Stimulated activated CD4-positive, alpha-beta T cell treated with anti-CD3 and anti-CD28 coated beads, Interleukin-4, amount 100 ng/mL, for 4 hours (primary cell): ENCODE measurements at places on chromosomes 16 and 17.

DNA sequence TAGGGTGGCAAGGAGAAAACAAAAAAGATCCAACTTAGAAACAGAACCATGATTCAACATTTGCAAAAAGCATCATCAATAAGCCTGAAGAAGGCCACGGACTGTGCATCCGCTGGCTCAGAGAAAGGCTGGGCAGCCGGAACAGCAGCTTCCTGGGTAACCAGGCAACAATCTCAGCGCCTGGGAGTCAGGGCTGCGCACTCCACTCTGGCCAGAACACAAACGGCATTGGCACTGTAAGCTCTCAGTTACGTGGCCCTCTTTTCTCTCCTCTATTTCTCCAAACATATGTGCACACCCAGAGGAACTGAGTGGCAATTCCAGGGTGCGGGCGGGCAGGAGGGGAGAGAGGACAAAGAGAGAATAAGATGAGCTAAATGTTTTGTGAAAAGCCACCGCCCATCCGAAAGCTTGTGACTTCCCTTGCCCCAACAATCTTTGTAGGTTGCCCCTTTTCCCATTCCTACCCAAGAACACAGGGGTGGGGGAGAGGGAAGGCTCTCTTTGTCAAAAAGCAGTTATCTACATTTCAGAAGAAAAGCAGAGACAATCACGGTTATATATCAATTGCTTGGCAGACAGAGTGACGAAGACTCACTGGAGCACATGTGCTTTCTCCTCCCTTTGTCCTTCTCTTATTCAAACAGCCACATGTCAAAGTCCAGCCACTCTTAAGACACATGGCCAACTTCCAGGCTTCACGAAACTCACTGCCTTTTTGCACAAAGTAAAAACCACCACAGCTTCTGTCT lies 6.6 kb upstream of the GHDC start:
- DNase-seq, result no peak

GRCh38 chr16:51382211-51382610 lies 231.1 kb upstream of the SALL1 start:
- no peak for DNase-seq

DNA sequence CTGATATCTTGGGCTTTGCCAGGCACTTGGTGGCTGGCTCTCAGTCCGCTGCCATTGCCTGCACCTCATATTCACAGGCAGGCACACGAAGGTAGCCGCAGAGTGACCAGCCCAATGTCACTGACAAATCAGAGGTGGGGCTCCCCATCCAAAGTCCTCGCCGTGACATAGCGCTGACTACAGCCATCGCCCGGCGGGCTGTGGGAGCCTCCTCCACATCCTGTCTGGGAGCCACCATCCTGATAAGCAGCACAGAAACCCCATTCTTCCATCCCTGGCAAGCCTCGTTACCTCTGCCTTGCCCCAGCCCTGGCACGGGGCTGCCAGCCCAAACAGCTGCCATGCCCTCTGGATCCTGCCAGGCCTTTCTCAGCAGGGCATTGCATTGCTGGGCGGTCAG lies 437.8 kb downstream of the SLC39A11 start:
- DNase-seq, result no peak

DNA sequence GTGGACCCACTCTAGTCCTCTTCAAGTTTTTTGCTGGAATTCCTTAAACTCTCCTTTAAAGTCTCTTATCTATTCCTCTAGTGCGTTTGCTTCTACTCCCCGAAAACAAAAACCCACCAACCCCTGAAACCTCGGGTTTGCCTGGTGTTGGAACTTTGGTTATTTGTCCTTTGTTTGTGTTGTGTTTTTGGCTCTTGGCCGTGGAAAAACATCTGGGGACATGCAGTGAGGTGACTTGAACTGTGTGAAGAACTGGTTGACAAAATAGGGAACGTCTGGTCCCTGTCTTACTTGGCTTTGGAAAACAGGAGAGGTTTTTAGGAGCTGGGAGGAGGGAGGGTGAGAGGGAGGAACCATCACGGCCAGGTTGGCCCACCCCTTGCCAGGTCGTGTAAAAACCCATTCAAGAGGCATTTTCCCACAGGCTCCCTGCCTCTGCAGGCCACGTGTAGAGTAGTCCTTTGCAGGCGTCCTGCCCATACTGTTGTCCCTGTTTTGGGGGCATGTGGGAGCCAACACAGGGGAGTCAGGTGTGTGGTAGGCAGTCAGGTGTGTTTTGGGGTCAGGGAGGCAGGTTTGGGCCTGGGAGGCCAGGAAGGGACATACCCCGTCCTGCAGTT lies 169.3 kb downstream of the RAB11FIP4 start:
- no peak for DNase-seq

- no peak for DNase-seq
Measured at GRCh38 chr17:57781386-57782061, 36.4 kb upstream of the CCDC182 start.
